Brain (organoid and tissue), 16 donors: ENCODE measurements at places on chromosomes 3 and 15.

DNA sequence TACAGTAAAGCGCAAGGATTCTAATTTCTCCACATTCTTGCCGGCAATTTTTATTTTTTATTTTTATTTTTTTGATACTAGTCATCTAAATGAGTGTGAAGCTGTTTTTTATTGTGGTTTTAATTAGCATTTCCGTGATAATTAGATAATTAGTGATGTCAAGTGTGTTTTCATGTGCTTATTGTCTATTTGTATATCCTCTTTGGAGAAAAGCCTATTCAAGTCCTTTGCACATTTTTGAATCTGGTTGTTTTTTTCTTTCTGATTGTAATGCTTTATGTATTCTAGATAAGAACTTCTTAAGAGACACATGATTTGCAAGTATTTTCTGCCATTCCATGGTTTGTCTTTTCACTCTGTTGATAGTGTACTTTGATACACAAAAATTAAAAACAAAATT, 16.1 kb downstream of the CTDSPL2 start:
- no peak for DNase-seq

GRCh38 chr3:125120379-125121122, 64.8 kb upstream of the HEG1 start:
- DNase-seq, result peak; percentile 87

DNA sequence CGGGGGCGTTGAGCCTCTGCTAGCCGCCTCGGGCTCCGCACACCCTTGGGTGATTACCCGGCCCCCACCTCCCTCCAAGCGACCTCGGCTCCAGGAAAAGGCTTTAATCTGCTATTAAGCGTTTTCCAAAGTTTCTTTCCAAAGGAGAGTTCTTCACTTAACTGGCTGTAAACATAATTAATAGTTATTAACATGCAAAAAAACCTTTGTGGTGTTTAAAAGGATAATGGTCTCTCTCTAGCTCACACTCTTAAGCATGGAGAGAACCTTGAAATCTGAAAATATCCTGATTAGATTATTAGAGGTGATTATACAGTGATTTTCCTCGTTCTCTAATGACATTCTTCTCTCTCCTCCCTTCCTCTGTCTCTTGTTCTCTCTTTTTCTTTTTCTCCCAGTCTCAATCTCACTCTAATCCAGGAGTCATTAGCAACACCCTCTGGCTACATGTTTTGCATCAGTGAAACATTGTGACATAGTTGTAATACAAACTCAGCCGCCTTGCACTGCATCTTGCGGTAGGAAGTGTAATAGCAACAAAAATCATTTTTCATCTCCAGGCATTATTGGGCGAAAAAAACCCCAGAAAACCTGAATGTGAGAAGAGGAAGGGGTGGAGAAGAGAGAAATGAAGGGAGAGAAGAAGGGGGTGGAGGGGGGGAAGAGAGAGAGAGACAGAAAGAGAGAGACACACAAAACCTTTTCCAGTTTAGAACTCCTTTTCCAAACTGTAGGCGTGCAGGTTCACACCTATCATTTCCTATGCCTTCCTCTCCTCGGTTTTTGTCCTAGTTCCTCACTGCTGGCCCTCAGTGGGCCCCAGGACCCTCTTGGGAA, 24.4 kb downstream of the NR2F2 start:
- DNase-seq, result peak; percentile 82

GRCh38 chr3:120622870-120623726, 27.0 kb downstream of the NDUFB4 start:
- no peak for DNase-seq
